Common myeloid progenitor, CD34-positive (primary cell): ENCODE measurements at places on chromosomes 1 and 21.

GRCh38 chr1:217274927-217275654 lies 355.8 kb downstream of the GPATCH2 start:
- no peak for DNase-seq

GRCh38 chr1:207815466-207815865 lies 63.6 kb downstream of the CD46 start:
- no peak for DNase-seq

DNA sequence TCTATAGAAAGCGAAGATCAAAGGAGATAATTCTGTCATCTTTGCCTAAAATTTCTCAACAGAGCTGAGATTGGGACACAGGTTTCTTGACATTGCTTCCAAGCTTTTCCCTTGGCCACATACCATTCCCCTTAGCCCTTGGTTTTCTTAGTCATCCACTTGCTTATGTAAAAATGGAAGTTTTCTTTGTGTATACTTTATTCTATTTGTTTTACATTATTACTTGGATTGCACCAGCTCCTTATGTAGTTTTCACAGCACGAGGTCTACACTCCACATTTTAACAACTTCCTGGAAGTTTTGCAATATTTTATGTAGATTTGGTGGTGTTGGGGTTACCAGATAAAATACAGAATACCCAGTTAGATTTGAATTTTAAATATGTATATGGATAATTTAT lies 129.8 kb downstream of the PLA2G4A start:
- no peak for DNase-seq

GRCh38 chr1:228697207-228698016 lies 37.9 kb upstream of the RHOU start:
- peak; percentile 72 for DNase-seq

DNA sequence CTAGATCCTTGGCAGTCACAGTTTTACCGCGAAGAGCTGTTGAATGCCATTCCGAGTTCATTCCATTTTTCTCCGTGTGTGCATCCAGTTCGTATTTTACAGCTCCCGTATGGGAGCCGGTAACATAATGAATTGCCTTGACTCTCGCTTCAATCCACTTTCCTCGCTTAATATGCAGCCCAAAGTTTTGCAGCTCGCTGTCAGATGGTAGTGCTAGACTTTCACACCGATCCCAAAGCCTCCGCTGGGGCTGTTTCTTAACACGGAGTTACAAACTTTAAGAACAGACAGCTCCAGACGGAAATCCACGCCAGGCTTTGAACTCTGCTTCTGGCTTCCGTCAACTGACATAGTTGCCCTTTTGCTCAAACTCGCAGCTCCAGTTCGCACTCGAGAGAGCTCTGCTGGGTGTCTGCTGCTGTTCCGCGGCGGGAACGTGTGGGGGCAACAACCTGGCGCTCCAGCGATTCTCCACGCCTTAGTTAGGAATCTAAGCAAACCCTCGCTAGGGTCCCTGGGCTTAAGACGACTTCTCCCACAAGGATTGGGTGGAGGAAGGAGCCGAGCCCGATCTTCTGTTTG lies 3.5 kb upstream of the ARID1A start:
- DNase-seq = peak; percentile 97
